Daoy (cell line): ENCODE measurements at places on chromosomes 12 and 14. TPM values are rescaled to one million over a fixed set of nuclear protein-coding genes. Genes with fewer than 3 reads are reported as not detected.

HOXC9 gene
- total RNA-seq = 7.3 and 12.6 TPM in 2 replicates

IGFBP6 gene
- total RNA-seq = 53.5 and 68.5 TPM in 2 replicates

ADAM20 gene
- 0.18 and 0.34 TPM in 2 replicates for total RNA-seq

- no peak for DNase-seq
Observed at GRCh38 chr14:77225892-77226557, 44.4 kb downstream of the TMEM63C start.

- peak; percentile 86 for DNase-seq
Observed at GRCh38 chr14:50520947-50521815, 11.2 kb downstream of the MAP4K5 start.

DNA sequence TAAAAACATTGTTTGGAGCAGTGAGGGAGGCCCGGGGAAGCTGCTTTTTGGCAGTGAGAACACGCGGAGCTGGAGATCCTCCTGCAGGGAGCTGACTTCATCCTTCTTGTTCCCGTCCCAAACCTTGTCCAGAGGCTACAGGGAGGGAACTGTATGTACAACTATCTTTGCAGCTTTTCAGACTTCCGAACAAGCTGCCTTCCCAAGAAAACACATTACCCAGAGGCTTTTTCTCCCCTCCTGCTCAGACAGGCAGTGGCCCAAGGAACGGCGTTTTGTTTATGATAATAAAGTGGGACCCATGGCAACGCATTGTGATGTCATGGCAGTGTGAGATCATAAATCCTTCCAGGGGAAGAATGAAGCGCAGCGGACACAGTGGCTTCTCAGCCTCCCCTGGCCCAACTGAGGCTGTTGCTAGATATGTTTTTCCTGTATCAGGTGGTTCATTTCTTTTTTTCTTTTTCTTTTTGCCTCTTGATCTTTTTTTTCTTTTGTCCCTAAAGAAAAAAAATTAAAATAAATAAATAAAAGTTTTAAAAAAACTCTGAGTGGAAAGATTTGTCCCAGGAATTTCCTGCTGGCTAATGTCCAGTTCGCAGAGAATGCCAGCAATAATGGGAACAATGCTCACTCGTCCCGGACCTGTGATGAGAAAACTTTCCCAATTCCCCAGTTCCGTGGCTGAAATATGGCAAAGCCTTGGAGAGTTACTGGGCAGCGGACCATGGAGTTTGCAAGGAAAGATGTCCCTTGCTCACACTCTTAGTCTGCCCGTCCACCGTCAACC, 103.4 kb upstream of the MAP1LC3B2 start:
- DNase-seq = peak; percentile 90

CMKLR1 gene
- 0.51 and 0.89 TPM in 2 replicates for total RNA-seq

DNA sequence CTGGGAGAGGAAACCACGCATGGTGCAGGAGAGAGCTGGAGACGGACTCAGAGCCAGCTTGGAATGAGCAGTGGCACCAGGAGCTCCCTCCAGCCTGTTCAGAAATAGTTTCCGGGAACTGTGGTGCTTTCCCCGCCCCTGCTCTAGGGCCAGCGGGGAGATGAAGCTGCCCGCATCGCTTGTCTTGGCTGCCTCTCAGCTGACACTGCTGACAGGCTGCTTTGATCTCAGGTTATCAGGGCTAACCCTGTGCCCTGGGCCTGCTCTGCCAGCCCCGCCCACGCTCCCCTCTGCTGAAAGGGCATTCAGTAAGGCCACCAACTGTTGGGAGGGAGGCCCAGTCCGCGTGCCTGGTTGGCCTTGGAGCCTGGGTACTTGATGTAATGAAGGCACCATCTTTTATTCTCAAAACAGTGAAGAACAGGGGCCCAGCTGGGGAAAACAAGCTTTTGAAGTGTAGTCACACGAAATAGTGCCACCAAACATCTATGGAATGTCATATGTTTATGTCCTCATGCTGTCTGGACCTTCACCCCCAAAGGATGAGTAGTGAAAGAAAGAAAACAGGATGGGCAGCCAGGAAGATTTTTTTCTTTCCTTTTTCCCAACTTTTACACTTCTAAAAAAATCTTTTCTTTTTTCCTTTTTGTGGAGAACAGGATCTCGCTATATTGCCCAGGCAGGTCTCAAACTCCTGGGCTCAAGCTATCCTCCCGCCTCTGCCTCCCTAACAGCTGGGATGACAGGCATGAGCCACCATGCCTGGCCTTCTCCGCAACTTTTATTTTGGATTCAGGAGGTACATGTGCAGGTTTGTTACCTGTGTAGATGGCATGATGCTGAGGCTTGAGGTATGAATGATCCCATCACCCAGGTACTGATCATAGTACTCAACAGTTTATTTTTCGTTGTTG, 115.9 kb upstream of the TBX3 start:
- DNase-seq = peak; percentile 23

- DNase-seq = no peak
Observed at GRCh38 chr12:89059056-89059455, 293.2 kb downstream of the DUSP6 start.
